ENCODE measurements at places on chromosomes 13 and 19.

- no peak for DNase-seq
Measured at GRCh38 chr19:6662702-6663101, 7.3 kb downstream of the TNFSF14 start.

- no peak for DNase-seq
Measured at GRCh38 chr13:27401210-27401609, 23.2 kb upstream of the GTF3A start.

- peak; percentile 31 for DNase-seq
Measured at GRCh38 chr19:12676928-12677327, 4.8 kb downstream of the DHPS start.

GRCh38 chr19:51173681-51174080 lies 31.6 kb downstream of the SIGLEC7 start:
- DNase-seq: no peak

DNA sequence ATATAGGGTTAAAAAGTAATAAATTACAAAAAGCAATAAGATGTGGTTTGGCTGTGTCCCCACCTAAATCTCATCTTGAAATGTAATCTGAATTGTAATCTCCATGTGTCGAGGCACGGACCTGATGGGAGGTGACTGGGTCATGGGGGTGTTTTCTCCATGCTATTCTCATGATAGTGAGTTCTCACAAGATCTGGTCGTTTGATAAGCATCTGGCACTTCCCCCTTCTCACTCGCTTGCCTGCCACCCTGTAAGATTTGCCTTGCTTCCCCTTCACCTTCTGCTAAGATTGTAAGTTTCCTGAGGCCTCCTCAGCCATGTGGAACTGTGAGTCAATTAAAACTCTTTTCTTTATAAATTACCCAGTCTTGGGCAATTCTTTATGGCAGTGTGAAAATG lies 577.4 kb downstream of the TBC1D4 start:
- DNase-seq: no peak

GRCh38 chr13:106517109-106517847 lies 18.2 kb downstream of the EFNB2 start:
- DNase-seq: no peak

DNA sequence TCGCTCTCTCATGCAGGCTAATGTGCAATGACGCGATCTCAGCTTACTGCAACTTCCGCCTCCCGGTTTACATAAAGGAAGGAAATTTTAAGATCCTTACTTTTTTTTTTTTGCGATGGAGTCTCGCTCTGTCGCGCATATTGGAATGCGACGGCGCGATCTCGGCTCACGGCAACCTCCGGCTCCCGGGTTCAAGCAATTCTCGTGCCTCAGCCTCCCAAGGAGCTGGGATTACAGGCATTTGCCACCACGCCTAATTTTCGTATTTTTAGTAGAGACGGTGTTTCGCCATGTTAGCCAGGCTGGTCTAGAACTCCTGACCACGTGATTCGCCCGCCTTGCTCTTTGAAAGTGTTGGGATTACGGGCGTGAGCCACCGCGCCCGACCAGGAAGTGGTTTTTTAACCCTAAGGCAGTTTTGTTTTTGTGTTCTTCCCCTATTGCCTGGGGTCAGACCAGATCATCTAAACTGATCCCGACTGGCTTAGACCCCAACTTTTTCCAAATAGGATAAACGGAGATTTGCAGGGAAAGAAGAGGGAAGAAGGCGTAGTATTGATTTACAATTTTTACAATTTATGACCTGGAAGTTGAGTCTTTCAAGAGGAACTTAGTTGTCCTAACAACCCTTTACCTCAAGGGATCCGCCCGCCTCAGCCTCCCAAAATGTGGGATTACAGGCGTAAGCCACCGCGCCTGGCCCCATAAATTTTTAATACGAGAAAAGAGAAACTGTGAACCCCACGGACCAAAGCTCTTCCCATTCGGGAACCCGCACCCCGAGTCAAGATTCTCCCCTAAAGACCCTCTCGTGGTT lies 142.0 kb downstream of the ZNF737 start:
- peak; percentile 76 for DNase-seq

- DNase-seq: no peak
Measured at GRCh38 chr19:46015687-46016425, 7.0 kb downstream of the PGLYRP1 start.

GRCh38 chr19:3606690-3607289 lies at the start of gene TBXA2R:
Gene TBXA2R, minus strand, starts transcription at chr19:3606875. Its CDS starts 6,241 bp downstream, at chr19:3600634.
- peak; percentile 91 for DNase-seq

DNA sequence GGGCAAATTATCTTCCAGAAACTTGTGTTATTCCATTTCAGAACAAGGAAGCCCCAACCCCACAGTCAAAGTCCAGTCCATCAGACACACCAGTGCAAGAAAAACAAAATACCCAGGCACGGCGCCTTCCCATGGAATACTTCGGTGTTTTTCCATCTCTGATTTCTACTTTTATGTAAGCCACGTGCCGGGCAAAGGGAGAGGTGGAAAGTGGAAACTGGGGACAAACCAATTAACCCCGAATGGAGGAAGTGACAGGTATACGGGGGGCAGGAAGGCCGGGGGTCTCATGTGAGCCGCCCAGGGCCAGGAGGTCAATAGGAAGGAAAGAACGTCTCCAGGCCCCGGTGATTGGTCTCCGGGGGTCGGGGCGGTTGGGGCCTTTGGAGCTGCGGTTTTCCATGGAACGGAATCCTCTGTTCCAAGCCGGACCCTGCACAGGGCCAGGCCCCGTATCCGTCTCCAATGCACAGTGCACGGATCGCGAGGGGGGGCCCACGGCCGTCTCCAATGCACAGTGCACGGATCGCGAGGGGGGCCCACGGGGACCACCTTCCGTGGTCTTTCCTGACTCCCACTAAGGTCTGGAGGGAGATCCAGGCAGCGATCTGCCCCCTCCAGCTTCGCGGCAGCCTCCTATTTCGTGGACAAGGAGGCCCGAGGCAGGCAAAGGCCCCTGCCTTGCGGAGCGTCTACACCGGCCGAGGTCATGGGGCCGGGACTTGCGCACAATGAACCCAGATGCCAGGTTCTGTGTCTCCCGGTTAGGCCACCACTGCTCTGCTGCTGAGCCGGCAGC lies 79.7 kb downstream of the GADD45B start:
- no peak for DNase-seq

DNA sequence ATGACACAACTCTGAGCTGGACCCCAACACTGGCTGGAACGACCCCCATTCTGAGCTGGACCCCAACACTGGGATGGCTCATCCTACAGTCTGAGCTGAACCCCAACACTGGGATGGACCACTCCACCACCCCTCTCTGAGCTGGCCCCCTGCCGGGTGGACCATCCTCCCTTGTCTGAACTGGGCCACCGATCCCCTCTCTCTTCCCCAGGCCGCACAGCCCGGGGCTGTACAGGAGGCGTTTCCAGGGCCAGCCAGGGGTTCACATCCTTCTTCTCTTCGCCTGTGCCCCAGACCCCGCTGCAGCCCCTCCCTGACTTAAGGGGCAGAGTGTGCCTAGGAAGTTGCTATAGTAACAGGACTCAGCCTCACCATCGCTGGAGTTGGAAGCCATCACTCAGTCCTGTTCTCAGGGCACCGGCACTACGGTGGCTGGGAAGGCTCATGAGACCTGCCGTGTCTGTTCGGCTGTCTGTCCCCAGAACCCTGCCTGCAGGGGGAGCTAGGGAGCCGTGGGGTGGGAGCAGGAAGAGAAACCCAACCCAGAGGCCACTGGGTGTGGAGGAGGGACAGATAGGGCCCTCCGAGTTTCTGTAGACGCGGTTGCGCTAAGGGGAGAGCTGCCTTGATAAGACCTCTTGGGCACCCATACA lies 3.7 kb downstream of the PRKACA start:
- DNase-seq: no peak

- DNase-seq: peak; percentile 34
Measured at GRCh38 chr19:512547-513365, 5.5 kb downstream of the TPGS1 start.

GRCh38 chr19:6590827-6591319 lies at the start of gene CD70:
Gene CD70, minus strand, starts transcription at chr19:6591150. Its CDS starts 148 bp downstream, at chr19:6591002.
- DNase-seq: no peak

- DNase-seq: no peak
Measured at GRCh38 chr19:10686661-10687517, 14.3 kb upstream of the QTRT1 start.

DNA sequence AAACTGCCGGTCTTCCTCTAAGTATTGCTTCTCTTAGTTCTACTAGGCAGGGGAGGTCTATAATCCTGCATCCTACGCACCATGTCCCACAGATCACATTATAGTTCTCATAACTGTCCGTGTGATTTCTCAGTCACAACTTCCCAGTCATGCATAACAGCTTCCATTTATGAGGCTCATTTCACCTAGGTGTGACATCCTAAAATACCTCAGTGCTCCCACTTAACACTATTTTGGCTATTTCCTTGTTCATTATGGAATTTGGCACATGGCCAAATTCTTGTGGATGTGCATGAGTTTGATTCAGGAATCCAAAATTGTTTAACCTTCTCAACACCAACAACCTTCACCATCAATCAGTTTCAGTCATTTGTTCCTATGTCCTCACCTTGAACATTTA lies 989.9 kb downstream of the OLFM4 start:
- DNase-seq: no peak

Measured in ovary (tissue), 10 donors.